ENCODE measurements at places on chromosomes 6 and 20.
A peak's percentile ranks its signal among the peaks of the same experiment; 100 is the strongest.

DNA sequence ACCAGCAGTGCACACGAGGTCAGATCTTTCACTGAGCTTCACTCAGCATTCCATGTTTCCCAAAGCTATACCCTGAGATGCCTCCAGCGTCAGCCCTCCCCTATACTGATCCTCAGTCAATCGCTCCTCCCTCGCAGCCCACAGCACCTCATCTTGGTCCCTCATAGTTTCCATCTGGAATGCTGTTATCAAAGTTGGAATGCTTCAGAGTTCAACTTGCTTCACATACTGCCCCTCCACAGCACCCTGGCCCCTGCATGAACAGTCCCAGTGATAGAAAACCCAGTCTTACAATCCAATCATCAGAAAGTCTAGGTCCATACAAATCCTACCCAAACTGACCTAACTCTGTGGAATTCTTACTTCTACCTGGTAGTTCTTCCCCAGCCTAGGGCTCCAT is 20.0 kb downstream of the SPAG4 start:
- DNase-seq, result no peak

GRCh38 chr6:79813854-79814709 is 133.3 kb downstream of the ELOVL4 start:
- peak; percentile 79 for DNase-seq

DNA sequence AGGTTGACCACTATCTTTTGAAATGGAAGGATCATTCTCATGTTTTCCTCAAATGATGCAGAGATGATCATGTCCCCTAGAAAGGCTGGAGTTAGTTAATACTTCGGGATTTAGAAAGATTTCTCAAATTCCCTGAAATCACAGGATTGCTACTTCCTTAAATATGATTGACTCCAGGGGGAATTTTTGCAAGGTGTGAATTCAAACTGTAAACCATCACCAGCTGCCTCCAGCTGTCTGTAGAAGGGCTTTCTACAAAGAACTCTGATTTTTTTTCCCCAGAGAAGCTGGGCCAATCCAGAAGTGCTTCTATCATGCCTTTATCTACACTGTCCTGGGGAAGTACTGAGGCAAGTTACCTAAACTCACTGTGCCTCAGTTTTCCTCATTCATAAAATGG is 114.5 kb downstream of the EDN1 start:
- no peak for DNase-seq

DNA sequence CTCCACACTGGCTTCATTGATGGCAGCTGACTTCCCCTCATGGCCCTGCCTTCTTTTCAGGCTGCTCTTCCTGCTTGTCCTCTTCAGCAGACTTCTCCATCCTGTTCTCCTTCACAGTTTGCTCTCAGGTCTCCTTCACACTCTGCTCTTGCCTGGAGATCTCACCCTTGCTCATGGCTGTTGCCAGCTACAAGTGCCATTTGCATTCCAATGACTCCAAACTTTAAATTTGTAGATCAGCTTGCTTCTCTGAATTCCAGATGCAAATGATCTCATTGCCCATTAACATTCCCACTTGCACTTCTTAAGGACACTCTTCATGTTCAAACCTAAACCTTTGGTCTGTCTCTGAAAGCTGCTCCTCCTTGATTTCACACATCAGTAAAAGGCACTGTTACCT is 343.0 kb downstream of the QKI start:
- DNase-seq, result no peak

DNA sequence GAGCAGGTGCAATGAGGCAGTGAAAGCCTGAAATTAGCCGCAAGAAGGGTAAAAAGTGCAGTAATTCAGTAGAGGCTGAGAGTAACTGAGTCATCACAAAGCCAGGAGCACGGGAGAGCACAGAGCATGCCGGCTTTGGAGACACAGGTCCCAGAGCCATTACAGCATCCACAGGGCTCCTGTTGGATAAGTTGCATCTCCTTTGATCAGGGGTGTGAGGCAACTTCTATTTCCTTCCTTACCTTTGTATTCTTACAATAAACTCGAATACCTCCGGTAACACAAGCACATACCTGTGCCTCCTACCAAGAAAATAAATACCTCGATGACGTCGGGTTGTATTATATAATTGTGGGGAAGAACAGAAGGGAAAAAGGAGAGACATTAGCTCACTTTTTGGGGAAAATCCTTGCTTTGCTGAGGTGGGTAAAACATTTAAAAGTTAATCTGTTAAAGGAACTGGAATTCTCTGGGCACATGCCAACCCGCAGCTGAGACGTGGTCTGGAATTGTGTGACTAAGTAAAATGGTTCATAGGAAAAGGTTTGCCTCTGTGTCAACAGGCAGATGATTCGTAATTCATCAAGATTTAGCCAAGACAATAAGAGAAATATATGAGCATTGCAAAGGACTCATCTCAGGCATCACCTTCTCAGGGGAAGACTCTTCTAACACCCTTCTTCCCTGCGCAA is 360.7 kb upstream of the ZFP64 start:
- DNase-seq, result peak; percentile 9

DNA sequence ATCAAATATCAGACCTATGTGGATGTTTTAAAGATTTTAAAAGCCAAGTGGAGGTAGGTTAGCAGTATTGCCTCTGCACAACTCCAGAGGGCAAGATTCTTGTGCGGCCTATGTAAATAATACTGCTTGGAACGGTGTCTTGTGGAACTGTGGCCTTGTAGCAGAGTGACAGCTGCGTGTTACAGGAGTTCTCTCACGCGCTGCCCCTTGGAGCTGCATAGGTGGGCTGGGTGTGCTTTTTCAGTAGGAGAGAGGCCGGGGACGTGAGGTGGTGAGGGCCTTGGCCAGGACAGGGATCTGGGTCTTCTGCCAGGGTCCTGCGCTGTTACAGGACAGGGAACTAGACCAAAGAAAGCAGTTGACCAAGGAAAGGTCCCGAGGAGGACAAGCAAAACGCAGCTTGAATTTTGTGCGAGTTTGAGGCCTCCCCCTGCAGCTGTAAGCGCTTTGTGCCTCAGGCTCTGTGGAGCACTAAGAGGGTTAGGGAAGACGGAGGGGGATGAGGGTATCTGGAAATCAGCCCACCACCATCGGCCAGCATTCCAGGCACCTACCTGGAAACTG is 1.5 kb downstream of the TMEM181 start:
- DNase-seq, result no peak

- DNase-seq, result peak; percentile 42
These were observed 38.0 kb downstream of the RCAN2 start for GRCh38 chr6:46453216-46453615.

- no peak for DNase-seq
These were observed 38.5 kb downstream of the COL12A1 start for GRCh38 chr6:75167325-75167724.

DNA sequence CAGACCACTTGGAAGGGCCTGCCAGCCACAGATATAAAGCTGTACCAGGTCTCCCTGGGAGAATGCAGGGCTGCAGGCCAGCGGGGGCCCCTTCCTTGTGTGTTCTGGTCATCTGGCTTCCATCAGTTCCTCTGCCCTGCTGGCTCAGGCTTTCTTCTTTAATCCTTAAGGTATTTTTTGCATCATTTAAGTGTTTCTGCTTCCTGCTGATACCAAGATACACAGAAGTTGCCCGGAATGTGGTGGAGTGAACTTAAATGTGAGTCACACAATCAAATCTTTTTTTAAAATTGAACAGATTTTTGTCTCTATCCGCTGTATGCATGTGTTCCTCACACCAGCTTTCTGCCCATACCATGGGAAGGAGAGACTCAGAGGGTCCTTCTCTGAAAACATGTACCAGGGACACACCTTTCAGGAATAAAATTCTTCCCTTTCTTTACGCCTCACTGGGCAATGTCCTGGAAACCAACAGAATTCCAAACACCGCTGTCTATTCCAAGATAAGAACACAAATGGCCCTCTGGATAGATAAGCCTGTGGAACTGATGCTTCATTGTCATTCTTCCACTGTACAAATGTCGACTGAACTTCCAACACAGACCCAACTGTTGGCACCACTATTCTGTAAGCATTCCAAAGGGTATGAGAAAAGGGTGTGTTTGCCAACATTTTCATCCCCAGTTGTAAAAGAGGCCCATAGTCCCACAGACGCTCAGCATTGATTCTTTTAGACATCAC is 206.2 kb upstream of the MYLIP start:
- DNase-seq, result no peak

Measured in MCF 10A (cell line).